Fibroblast of skin of abdomen (primary cell): ENCODE measurements at places on chromosomes 7 and 10.

- no peak for DNase-seq
Measured at GRCh38 chr7:44515590-44516268, 25.3 kb upstream of the NUDCD3 start.

GRCh38 chr7:32171248-32171647 lies 101.0 kb upstream of the PDE1C start:
- DNase-seq = no peak

- DNase-seq = no peak
Measured at GRCh38 chr7:31874631-31875386, 187.8 kb downstream of the PPP1R17 start.

DNA sequence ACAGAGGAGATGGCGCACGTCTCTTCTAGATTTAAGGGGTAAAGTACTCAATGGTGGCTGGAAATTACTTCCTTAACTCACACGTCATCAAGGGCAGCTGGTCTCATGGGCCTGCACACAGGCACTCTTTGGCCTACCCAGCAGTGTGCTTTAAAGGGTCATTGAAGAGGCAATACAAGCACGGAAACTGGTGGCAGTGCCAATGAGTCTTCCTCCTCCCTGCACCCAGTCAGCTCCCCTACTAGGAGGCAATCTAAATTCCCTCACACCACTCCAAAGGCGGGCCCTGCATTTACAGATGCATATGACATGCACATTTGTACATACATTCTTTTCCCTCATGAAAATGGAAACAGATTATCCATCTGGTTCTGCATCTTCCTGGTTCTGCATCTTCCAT lies 47.4 kb downstream of the PPIF start:
- no peak for DNase-seq

GRCh38 chr10:4343873-4344272 lies 482.1 kb upstream of the AKR1E2 start:
- peak; percentile 38 for DNase-seq

GRCh38 chr10:31135171-31135570 lies 103.5 kb upstream of the ZNF438 start:
- DNase-seq = no peak

DNA sequence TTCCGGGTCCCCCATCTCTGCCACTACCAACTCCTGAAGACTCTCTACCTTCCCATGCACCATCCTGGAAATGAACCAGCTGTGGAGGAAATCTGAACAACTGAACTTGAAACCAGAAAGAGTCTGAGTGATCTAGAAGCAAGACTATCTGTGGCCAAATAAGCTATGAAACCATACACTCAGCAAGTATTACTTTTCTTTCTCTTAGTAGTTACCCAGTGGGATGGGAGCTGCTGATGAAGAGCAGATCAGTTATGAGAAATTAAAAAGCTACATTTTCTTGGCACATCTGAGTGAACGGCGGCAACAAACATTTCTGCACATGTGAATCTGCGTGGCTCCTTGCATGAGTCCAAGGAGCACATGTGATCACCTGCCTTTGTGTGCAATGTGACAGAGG lies 31.6 kb upstream of the AGK start:
- DNase-seq = no peak

- DNase-seq = peak; percentile 70
Measured at GRCh38 chr10:32937911-32938424, 20.1 kb downstream of the ITGB1 start.

DNA sequence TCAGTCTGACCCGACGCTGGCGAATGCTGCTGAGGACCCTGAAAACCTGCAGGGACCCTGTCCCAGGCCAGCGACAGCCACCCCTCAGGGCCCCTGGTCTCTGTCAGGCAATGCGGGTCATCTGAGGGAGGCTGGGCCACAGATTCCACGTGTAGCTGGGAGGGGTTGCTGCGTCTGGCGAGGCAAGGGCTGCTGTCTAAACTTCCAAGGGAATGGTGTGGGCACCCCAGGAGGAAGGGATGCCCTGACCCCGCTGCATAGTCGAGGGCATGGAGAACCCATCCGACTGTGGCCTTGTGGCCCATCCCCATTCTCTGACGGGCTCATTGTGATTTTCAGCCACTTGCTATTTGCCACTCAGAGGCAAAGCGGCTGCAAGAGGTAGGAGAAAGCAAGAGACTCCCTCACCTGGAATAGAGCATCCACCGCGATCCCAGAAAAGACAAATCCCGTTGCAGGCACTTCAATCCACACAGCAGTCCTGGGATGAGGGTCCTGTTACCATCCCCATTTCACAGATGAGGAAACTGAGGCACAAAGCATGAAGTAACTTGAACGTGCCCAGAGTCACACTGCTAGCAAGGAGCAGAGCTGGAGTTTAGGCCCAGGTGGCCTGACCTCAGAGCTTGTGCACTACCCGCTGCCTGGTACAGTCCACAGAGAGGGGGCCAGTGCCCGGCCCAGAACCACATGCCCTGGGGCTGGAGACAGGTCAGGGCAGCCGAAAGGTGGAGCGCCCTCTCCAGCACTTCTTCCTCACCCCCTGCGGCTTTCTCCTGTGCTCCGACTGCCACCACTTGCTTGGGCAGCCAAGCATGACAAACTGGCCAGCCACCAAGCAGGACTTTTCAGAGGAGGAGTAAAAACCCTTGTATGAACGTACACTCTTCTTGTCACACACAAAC lies 163.8 kb upstream of the KLF14 start:
- no peak for DNase-seq

DNA sequence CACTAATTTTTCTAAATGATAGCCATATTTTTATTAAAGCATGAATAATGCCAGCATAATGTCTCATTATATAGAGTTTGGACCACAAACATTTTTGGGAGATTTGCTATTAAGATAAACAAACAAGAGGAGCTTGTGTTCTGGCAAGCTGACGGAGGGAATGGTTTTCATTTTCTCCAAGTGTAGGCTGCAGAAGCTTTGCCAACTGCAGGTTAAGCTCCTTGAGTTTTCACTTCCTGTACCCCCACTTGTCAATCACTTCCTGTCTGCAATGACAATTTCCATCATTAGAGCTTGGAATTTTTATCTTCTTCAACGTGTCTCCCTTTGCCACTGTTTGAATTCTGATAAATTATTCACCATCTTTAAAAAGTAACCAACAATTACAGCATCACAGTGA lies 13.4 kb downstream of the EBF3 start:
- no peak for DNase-seq

GRCh38 chr10:112356686-112357085 lies 17.2 kb upstream of the ACSL5 start:
- DNase-seq = no peak

GRCh38 chr7:89029864-89030263 lies 234.3 kb upstream of the TEX47 start:
- peak; percentile 78 for DNase-seq

- DNase-seq = no peak
Measured at GRCh38 chr7:113270790-113271189, 152.4 kb upstream of the SMIM30 start.

GRCh38 chr7:73742753-73743641 lies 4.4 kb upstream of the ABHD11 start:
- no peak for DNase-seq

DNA sequence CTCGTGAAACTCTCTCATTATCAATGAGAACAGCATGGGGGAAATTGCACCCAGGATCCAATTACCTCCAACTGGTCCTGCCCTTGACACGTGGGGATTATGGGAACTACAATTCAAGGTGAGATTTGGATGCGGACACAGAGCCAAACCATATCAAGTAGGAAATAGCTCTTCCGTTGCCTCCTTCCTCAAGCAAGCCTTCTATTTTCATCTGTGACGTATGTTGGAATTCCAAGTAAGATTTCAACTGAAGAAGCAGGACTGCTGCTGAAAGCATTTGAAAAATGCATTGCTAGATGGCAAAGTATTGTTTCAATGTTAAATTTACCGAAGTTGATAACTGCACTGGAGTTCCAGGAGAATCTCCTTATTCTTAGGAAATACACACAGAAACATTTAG lies 178.1 kb upstream of the GALNT17 start:
- no peak for DNase-seq

DNA sequence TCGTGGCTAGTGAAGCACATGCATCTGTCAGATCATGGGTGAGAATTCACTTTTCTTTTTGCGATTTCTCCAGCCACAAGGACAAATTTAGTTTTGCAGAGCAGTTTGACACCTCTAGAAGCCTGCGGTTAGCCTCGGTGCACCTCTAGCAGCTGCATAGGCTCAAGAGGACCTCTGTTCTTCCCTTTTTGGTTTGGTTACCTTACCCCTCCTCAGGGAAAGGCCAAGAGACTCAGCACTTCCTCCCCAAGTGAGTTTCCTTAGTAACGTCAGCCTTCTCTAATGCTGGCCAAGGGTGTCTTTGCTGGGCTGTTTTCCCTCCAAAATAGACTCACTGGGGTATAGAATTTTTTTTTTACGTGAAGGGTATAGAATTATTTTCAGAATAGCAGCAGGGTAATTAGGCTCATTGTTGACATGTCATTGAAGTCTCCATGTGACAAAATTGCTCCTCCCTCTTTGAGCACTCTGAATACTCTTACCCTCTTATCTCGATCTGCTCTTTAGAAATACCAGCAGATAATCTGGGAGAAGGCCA lies 97.8 kb downstream of the AUTS2 start:
- DNase-seq = no peak

DNA sequence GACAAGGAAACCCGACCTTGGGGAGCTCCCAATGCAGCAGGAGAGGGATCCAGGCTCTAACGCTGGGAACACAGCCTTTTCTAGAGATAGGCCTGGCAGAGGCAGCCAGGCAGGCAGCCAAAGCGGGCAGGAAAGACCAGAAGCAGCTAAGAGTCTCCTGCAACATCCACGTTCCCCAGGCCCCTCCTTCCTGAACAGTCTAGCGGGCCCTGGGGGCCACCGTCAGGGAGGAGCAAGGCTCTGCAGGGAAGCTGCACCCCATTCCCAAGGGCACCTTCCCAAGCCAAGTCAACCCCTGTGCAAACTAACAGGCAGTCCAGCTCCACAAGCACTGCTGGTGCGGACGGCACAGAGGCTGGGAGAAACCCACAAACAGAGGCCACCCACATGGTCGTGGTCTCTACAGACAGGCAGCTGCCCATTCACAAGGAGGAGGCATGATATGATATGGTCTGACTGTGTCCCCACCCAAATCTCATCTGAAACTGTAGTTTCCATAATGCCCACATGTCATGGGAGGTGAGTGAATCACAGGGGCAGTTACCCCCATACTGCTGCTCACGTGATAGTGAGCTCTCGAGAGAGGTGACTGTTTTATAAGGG lies 115.7 kb downstream of the MAD1L1 start:
- DNase-seq = peak; percentile 55

- no peak for DNase-seq
Measured at GRCh38 chr10:123381224-123381623, 227.0 kb downstream of the BUB3 start.

GRCh38 chr10:62390497-62391176 lies 16.5 kb downstream of the ZNF365 start:
- peak; percentile 53 for DNase-seq

- DNase-seq = no peak
Measured at GRCh38 chr10:18401416-18402195, 249.8 kb downstream of the NSUN6 start.

DNA sequence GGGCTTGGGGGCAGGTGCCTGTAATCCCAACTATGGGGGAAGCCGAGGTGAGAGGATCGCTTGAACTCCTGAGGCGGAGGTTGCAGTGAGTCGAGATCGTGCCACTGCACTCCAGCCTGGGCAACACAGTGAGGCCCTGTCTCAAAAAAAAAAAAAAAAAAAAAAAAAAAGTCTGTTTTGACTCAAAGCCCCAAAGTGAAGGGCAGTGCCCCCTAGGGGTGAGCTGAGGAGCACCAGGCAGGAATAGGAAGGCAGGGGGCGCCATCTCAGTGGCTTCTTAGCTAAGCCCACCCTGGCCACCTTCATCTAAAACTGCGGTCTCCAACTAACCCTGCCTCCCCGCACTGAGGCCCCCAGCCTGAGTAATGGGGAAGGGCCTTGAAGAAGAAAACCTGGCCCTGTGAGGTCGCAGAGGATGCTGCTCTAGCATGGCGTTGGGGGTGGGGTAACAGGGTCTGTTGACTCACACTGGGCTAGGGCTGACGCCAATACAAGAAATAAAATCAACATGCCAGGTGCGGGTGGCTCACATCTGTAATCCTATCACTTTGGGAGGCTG lies 9.8 kb downstream of the PODXL start:
- no peak for DNase-seq

DNA sequence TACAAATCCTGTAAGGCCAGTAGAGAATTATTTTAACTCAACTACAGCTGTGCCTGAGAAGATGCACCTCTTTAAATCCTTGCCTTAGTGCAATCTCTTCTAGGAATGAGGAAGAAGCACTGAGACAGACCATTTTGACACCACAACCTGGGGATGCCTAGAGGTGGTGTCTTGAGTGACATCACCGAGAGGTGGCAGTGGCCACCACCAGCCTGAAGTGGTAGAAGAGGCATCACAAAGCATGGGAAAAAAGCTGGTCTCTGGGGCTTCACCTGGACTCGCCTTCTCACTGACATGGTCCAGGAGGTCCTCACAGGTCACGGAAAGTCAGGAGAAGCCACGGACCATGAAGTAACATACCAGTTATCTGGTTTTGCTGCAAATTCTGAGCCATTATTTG lies 99.2 kb upstream of the PDLIM1 start:
- no peak for DNase-seq

DNA sequence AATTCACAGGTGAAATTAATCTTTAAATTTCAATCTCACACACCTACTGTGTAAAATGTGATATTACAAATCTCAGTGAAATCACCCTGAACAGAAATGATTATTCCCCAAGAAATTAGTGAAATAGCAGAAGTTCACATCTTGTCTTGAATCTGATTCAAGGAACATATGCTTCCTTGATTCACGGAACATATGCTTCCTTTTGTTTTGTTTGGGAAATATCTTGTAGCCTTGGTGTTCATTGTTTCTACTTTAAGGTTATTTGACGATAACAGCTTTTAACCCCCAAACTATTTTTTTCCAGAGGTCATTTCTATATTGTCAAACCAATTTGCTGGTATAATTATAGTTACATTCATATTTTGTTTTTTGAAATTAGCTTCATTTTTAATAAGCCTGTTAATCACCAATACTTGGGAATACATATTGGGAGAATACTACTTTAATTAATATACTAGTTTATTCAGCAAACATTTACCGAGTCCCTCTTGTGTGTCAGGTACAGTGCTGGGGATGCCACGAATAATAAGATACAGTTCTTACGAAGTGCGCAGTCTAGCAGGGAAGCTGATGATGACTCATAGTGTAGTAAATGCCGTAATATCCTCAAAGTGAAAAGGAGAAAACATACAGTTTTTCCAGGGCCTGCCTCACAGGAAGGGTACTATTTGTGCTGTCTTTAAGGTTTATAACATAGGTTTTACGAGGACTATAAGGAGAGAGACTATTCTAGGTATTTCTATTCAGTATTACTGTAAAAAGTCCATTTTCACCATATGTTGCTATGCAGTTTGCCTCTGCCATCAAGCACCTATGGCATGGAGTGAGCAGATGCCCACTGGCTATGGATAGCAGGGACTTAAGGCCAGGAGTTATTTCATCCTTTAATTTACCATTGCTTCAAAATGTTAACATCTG lies 32.5 kb downstream of the PRKAR2B start:
- no peak for DNase-seq

- DNase-seq = no peak
Measured at GRCh38 chr10:13115832-13116803, 16.2 kb downstream of the OPTN start.

GRCh38 chr10:3740157-3740871 lies 44.7 kb downstream of the KLF6 start:
- peak; percentile 52 for DNase-seq

GRCh38 chr7:103469095-103469948 lies 23.3 kb upstream of the SLC26A5 start:
- DNase-seq = no peak
